ENCODE measurements at places on chromosomes 4 and X. TPM values are rescaled to one million over a fixed set of nuclear protein-coding genes. Genes with fewer than 3 reads are reported as not detected.

GRCh38 chr4:72582853-72583252, 13.8 kb upstream of the ADAMTS3 start:
- DNase-seq: no peak

DNA sequence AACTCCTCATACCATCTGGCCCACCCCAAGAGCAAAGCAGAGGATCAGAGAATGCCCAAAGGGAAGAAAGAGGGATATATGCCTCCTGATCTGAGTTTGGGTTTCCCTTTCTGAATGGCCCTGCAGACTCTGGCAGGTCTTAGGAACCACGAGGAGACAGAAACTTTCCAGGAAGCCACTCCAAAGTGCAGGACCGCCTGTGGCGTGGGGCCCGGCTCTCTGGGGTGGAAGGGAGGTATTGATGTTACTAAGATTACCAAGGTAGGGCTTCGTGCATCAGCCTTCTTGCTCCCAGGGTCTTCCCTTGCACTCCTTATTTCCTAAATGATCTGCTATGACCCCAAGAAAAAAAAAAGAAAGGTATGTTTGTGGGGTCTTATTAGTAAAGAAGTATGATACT, 41.9 kb upstream of the SPRY1 start:
- DNase-seq: no peak

DNA sequence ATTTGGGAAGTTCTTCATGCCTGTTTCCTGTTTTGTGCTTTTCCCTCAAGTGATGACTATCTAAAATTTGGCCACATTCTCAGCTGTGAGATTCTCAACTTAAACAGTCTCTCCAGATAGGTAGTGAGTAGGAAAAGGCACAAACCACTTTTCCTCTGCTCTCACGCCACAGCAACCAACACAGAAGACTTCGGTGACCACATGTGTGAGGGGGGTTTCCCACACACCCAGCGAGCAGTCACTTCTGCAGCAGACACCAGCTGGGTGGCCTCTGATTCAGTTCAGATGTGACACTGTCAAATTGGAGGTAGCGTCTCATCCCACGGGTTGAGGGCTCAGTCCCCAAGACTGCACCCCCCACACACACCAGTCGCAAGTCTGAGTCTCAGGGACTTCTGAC, 25.1 kb upstream of the CLDN34 start:
- DNase-seq: no peak

DNA sequence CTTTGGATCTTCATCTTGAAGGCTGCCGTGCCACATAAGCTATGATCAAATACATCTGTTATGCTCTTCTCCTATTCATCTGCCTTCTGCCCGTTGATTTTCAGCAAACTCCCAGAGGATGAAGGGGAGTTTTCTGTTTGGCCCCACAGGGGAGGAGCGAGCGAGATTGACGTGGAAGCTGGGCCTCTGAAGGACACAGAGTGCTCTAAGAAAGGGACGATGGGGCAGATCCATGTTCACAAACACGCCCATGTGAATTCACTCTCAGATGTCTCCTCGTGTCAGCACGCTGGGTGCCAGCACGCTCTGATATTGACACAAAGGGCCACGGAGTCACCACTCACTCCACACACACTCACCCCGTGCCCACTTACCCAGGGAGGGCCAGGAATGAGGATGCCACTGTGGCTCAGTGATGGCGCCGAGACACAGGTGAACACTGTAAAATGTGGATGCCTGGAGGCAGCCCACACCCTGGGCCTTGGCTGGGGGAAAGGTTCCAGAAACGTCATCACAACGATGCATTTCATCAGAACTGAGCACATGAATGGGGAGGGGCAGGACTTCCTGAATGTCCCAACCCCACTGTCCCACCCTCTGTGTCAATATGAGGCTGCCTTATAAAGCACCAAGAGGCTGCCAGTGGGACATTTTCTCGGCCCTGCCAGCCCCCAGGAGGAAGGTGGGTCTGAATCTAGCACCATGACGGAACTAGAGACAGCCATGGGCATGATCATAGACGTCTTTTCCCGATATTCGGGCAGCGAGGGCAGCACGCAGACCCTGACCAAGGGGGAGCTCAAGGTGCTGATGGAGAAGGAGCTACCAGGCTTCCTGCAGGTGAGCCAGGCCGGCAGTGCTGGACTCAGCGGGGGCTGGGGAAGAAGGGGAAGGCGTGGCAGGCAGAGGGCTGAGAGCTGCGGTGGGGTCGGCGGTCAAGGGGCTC, at the start of gene S100P:
Gene S100P, plus strand, starts transcription at position 648 of the 946 bp plus-strand sequence. Its CDS starts 55 bp downstream, at position 703.
- no peak for DNase-seq

- DNase-seq: peak; percentile 21
These were observed 79.2 kb upstream of the HS3ST1 start for GRCh38 chr4:11507920-11508319.

DNA sequence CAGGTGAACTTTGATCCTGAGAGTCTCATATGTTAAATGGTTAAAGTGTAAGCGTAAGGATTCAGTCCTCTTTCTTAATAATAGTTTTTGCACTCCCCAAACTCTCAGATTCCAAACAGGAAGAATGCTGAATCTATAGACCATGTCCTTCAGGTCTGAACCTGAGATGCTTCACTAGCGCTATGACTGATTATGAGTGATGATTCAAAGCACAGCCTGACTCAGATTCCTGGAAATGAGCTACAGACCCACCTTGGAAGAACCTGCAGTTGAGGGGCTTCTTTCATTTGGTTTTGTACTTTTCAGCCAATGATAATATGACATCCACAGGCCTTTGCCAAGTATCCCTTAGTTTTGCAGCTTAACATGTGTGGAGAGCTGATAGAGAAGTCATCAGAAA, 1.4 kb downstream of the EDNRA start:
- no peak for DNase-seq

The SPATA4 gene
- polyA plus RNA-seq: 0.21 TPM

The ARAP2 gene
- 3.6 TPM for polyA plus RNA-seq

DNA sequence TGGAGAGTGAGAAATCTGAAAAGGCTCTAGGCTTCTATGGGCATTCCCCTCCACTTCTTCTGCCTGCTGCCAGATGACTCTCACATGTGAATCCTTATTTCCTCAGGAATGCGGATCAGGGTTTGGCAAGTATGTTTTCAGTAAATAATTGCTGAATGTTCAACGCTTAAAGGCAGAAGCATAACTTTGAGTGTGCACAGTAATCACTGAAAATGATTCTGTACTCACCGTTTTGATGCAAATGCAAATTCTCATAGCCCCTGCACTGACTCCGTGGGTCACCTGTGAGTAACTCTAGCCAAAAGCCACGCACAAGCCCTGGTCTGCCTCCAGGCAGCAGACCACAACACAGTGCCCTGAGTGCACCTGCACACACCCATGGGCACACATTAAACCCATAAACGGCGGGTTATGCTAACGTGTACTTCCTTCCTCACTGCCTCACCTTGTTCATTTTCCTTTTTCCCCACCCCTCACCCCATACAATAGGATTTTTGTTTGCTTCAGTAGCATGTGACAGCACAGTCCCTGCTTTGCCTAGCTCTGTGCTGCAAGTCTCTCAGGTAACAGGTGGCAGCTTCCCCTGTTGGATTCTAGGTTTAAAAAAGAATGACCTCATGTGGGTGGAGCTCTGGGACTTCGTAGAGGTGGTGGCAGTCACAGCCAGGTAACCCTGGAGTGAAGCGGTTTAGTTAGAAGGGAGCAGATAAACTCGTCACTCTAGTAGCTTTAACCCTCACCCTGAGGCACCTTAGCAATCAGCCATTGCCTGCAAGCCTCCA, at the start of gene ARHGEF38:
Gene ARHGEF38, plus strand, starts transcription at position 656 of the 782 bp plus-strand sequence. CDS start 146 bp downstream, outside the sequence.
- peak; percentile 51 for DNase-seq

The TRIM75 gene
- not detected for polyA plus RNA-seq

The MSMO1 gene
- polyA plus RNA-seq: 16.5 TPM

GRCh38 chr4:115944146-115944905, 830.9 kb upstream of the NDST4 start:
- no peak for DNase-seq

The SSX4 gene
- polyA plus RNA-seq: not detected

GRCh38 chr4:77493120-77493752, 112.4 kb upstream of the CXCL13 start:
- no peak for DNase-seq

DNA sequence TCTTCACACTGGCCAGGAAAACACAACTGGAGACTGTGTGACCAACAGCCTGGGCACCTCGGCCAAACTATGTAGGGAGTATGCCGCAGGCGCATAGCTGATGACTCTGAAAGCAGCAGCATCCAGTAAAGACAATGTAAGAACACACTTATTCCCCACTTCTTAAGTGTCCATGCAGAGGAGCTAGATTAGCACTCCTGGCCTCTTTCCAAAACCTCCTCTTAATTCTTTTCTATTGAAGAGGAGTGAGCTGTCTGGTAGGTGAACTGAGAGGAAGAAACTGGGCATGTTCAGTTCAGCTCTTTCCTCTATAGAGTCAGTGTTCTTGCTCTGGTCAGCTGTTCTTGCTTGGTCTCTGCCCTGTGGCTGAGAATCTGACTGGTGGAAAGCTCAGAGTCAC, 21.1 kb downstream of the NMU start:
- no peak for DNase-seq

DNA sequence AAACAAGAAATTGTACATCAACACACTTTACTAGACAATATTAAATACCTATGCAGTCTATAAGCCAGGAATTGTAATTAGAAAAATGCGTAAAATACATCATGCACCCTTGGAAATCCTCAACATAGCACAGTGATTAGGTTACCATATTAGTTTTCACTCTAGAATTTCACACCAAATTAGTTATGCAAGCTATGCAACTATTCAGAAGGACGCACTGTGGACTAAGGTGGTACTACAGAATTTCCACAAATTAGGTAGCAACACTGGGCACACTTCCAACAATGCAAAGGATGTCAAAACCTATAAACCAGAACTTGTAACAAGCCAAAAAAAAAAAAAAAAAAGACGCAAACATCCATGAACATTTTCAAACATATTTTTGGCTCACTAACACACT, 71.1 kb upstream of the ZCCHC13 start:
- DNase-seq: no peak

GRCh38 chr4:70747874-70748273, 26.1 kb downstream of the RUFY3 start:
- DNase-seq: no peak

- DNase-seq: peak; percentile 88
These were observed 51.8 kb downstream of the TMEM131L start for GRCh38 chr4:153518001-153518400.

- no peak for DNase-seq
These were observed 925.6 kb downstream of the SH3BGRL start for GRCh38 chrX:82127228-82128123.

Measured in pancreas (tissue), 10 donors.